Small intestine (tissue), 16 donors: ENCODE measurements at places on chromosomes 1 and 21.

DNA sequence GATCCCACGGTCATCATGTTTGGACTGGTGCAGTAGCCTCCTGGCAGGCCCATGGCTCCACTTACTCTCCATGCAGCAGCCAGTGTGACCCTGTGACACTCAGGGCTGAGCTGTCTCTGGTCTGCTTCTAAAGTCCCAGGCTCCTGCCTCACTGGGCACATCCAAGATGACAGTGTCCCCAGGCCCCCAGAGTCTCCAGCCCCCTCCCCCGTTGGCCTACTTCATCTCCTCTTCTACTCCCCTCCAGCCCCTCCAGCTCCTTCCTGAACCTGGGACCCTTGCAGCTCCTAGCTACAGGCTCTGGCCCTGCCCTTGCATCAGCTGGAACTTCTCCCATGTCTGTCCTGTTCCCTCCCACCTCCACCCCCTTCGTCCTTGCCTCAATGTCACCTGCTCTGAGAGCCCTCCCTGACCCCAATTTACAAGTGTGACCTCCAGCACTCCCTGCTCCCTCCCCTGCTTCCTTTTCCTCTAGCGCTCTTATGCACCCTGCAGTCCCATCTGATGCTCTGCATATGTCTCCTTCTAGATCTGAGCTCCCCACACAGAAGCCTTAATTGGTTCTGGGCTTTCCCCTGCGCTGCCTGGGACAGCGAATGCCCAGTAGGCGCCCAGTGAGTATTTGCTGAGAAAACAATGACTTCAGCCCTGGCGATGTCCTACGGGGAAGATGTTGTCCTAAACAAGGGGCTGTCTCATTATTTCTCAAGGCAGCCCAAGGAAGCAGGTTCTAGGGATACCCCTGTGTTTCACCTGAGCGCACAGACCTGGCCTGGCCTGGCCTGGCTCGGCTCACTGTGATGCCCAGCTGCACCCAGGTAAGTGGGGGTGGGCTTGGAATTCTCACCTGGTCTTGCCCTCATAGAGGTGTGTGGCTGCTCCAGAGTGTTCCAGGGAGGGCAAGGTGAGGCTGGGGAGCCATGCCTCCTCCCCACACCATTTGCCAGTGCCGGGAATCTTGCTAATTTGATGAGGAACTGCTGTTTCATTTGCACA, 600.6 kb downstream of the PTPRU start:
- DNase-seq = no peak

DNA sequence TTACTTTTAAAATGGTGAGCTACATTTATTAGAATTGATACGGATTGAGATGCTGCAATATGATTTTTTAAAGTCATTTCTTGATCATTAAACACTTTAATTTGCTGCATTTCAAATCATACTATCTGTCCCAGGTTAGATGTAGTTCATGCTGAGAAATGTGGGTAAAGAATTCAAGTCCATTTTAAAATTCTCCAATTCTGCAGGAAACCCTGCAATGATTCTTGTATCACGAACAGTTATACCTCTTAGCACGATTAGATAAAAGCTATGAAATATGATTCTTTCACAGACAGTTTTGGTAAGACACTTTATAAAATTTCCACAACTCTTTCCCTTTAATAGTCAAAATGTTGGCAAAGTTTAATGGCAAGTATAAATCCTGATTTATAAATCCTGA, 693.4 kb downstream of the ADGRL2 start:
- no peak for DNase-seq

GRCh38 chr1:83845437-83846071, 153.4 kb downstream of the TTLL7 start:
- peak; percentile 78 for DNase-seq

DNA sequence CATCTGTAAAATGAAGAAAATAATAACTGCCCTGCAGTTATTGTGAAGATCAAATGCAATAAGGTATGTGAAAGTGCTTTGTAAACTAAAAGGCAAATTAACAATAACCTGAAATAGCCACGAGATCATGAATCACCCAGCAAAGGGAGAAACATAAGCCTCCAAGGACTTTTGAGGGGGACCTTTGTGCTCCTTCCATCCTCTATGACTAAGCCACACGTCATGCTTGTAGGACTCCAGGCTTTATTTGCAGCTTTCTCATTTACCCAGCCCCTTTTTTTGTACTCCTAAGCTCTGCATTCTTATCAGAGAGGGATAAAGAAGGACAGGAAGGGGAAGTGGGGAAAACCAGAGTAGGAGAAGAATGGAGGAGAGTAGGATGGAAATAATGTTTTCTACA, 115.1 kb downstream of the PROX1 start:
- DNase-seq = no peak

DNA sequence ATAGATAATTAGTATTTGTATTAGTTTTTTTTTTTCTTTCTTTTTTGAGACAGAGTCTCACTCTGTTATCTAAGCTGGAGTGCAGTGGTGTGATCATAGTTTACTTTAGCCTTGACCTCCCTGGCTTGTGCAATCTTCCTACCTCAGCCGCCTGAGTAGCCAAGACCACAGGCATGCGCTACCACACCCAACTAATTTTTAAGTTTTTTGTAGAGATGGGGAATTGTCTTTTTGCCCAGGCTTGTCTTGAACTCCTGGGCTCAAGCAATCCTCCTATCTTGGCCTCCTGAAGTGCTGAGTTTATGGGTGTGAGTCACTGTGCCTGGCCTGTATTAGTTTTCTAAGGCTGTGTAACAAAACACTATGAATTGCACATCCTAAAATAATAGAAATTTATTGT, 58.3 kb downstream of the MSH4 start:
- no peak for DNase-seq

DNA sequence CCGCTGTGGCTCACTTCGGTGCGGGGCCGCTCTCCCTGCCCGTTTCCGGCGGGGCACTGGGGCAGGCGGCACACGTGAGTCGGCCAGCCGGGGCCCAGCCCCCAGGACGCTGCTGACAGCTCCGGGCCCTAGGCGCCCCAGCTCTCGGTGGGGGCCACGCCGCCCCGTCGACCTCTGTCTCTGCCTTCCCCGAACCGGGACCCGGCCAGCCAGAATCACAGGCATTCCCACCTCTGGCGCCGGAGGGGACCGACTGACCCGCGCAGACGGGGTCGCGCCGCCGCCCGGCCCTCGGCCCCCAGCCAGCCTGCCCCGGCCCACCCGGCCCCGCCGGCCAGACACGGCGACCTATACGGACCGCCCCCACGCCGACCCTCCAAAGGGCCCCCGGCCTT, 755 bp downstream of the SCMH1 start:
- peak; percentile 78 for DNase-seq

GRCh38 chr1:30186586-30186985, 536.8 kb downstream of the MATN1 start:
- no peak for DNase-seq

DNA sequence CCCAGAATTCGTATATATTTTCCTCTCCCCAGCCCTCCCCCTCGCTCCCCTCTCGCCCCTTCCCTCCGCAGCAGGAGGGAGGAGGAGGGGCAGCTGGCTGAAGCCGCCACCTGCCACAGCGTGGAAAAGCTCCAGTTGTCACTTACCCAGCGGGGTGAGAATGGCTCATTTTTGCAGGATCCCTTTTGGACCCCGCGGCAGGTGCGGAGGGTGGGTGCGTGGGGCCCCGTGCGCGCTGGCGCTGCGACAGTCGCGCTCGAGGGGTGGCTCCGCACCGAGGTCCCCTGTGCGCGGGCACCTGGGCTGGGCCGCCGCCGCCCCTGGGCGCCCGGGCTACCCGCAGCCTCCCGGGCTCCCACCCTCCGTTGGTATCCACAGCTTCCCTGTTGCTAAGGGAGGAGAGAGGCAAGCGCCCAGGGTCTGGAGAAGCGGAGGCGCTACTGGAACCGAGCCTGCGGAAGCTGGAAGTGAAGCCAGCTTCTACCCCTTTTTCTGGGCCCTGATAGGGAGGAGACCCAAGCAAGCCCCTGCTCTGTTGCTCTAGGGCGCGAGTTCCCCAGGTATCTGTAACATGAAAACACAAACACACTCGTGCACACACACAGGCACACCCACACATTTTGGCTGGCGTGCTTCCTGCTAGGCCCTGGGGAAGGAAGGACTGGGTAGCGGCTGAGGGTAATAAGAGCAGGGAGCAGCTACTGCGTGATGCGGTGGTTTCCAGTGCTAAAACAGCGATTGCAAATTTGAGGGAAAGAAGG, at the start of gene ERICH3:
ERICH3 (minus strand) TSS at position 442 of the 761 bp plus-strand sequence; CDS start at position 169, 273 bp downstream.
- DNase-seq = peak; percentile 6

- DNase-seq = peak; percentile 59
These were observed 50.3 kb upstream of the L1TD1 start for GRCh38 chr1:62144238-62144831.

DNA sequence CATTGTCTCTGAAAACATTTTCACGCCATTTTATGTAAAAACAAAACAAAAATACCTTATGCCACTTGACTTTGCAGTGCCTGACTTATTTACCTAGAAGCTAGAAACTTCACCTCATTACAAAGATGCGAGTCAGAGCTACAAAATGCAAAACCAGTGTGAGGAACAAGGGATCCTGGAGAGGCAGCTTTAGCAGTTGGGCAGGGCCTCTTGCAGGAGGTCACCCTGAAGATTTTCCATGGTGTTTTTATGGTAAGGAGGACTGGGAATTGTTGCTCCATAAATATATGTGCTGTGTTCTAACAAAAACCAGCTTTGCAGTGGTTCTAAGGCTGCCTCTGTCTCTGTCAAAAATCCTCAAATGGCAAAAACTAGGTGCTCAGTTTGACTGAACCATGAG, 36.4 kb upstream of the TARBP1 start:
- no peak for DNase-seq

GRCh38 chr1:203175827-203176241, 208 bp upstream of the MYBPH start:
- DNase-seq = no peak

DNA sequence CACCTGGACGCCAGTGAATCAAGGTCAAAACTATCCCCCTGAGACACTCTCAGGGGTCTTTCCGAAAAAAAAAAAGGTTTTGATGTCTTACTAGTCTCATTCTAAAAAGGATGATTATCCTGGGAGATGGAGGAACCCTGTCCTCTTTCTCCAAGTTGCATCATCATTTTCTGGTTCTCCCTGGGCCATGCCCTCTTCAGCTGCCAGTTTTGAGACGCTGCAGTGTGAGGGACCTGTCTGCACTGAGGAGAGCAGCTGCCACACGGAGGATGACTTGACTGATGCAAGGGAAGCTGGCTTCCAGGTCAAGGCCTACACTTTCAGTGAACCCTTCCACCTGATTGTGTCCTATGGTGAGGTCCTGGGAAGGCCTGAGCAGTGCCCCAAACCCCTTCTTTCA, 3.5 kb downstream of the FCRLA start:
- DNase-seq = no peak

DNA sequence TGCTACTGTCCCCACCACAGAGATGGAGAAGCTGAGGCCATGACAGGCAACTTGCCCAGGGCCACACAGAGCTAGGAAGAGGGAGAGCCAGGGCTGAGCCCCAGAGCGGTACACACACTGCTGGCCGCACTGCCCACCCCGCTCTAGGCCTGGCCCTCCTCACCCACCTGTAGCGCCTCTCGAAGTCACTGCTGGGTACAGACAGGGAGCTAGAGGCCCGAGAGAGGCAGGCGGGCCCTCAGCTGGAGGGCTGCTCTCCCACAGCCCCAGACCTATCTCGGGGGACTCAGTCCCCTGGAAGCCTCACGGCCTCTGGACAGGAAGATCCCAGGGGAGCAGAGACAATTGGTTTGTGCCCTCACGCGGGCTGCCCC, 17.3 kb upstream of the PLEKHG5 start:
- DNase-seq = no peak

- DNase-seq = no peak
These were observed 47.1 kb downstream of the KANK4 start for GRCh38 chr1:62271948-62272728.
